ENCODE measurements at places on chromosomes 5 and 9.

GRCh38 chr5:84685121-84685894 is 300.6 kb upstream of the EDIL3 start:
- DNase-seq, result peak; percentile 39

GRCh38 chr9:79610019-79610631 is 38.4 kb downstream of the TLE4 start:
- DNase-seq, result peak; percentile 93

- DNase-seq, result peak; percentile 96
Observed at GRCh38 chr9:33320568-33321261, 30.4 kb downstream of the NFX1 start.

DNA sequence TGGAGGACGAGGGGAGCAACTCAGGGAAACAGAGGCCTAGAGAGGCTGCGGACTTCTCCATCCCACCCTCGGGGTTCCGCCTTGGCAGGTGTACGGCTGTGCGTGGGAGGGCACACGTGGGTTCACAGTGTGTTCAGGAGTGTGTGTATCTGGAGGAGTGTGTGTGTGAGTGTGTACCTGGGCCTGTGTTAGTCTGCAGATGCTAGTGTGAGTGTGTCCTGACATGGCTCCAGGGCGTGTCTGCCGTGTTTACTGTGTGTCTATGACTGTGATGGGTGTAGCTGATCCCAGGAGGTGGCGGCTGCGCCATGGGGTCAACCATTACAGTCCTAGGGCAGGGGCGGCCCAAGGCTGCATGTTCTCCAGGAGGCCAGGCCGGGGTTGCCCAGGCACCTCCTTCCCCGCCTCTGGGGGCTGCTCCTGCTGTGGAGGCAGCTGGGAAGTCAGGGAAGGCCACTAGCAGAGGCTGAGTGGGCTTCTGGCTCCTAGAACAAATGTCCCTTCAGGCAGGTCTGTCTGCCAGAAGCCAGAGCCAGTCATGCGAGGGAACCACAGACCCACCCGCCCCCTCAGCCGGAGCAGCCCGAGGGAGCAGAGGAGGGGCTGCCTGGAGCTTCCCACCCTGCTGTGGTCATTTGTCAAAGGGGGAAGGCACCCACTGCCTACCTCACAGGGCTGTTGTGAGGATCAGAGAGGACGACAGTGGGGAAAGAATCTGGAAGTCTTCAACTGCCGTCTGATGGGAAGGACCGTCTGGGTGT is 21.4 kb downstream of the CRB2 start:
- no peak for DNase-seq

GRCh38 chr9:76787677-76788076 is 23.4 kb downstream of the PCA3 start:
- no peak for DNase-seq

GRCh38 chr9:13146840-13147239 is 132.7 kb downstream of the MPDZ start:
- DNase-seq, result peak; percentile 7

DNA sequence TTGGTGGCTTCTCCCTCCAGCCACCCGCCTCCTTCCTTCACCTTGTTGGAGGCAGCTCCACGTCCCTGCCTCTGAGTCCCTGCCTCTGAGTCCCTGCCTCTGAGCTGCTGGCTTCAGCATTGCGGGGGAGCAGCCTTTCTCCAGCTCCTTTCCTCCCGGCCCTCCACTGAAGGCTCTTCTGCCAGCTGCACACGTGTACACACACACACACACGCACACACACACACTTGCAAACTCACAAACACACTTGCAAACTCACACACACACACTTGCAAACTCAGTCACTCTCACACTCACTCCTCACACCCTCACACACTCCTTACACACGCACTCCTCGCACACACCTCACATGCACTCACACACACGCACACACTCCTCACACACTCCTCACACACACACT is 45.1 kb downstream of the C9orf50 start:
- peak; percentile 61 for DNase-seq

GRCh38 chr5:87122151-87122977 is 145.3 kb upstream of the RASA1 start:
- DNase-seq, result no peak

DNA sequence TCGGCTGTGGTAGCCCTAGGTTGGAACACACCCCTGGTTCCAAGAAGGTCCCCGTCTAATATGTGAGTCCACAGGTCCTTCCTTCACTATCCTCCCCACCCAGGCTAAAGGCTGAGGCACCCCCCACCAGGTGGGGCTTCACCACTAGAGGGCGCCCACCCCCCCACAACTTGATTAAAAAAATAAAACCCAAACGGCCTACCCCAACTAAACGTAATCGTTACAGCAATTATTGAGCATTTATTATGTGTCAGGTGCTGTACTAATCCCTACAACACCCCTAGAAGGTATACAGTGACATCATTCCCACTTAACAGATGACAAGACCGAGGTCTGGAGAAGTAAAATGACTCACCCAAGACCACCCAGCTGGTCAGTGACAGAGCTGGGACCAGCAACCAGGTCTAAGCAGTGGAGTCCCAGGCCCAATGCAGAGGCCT is 65.0 kb downstream of the FGF18 start:
- no peak for DNase-seq

DNA sequence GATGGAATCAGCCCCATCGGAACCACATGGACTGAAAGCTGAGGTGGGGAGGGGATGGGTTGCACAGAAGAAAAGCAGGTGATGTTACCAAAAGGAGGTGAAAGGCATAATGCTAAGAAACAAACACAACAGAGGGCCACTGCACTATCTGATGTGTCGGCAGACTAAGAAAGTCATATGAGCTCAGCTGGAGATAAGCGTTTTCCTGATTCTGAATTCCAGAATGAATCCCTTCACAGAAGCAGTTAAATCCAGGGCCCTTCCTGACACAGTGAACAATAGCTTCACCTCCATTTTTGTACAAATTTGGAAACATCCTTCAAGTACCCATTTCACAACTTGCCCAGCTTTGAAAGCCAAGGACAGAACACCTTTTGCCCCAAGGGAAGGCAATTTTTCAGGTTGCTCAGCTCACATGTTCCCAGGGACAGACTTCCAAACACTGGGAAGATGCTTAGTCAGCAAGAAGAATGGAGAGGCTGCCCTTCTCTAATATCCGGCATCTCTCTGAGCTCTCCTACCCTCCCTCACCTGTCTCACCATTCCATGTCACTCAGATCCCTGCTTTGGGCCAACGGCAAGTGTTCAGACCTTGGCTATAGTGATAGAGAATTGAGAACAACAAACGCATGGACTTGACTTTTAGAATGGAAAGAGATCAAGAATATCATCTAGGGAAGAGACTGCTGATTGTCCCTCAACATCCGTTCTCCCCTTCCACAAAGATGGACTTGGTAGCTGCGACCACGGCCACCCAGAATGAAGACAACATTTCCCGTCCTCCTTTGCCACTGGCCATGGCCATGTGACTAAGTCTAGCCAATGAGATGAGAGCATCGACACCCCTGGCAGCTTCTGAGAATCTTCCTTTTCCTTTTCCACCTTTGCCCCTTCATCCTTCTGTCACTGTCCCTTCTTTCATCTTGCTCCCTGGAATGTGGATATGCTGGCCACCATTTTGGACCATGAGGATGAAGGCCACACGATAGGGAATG is 68.6 kb upstream of the IL17B start:
- DNase-seq, result no peak

DNA sequence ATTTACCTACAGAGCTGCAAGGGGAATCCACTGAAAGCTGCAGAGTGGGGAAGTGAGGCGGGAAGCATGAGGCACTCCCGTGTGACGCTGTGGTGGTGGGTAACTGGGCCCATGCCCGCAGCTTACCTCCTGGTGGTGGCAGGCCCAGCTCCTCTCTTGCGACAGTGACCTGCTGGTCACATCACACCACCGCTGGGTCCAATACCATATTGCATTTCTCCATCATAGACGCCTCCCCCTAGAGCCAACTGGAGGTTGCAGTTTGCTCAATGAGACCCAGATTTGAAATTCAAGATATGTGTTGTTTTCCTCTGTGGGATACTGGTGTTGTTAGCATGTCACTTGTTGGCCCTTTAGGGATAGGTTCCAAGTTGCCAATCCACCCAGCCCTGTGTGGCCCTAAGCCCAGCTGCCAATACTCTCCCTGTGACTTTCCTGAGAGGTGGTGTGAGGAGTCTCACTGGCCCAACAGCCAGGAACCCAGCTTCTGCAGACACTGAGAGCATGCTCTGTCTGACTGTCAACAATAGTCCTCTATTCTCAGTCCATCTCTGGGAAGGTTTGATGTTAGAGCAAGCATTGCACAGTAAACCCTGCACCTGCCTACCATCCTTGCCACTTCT is 428.3 kb downstream of the GADD45G start:
- DNase-seq, result no peak

GRCh38 chr5:31863991-31864411 is 225.1 kb downstream of the PDZD2 start:
- DNase-seq, result no peak

- no peak for DNase-seq
Observed at GRCh38 chr9:113863345-113863744, 12.8 kb upstream of the ZNF618 start.

DNA sequence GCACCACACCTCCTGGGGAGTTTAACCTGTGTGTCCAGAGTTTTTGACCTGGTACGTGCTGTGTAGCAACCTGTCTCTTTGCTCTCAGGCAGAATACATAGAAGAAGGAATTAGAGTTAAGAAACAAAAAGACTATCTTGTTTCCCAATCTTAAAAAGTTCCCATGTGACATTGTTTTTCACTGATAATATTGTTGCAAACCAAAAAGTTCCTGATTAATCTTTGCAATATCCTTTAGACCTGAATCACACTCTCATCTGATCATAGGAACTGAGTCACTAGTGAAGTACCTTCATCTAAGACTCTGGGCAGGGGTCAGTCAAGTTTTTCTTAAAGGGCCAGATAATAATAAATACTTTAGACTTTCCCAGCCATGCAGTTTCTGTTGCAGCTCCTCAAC is 35.1 kb downstream of the BASP1 start:
- DNase-seq, result no peak

GRCh38 chr5:55636177-55636576 is 75.9 kb downstream of the SLC38A9 start:
- peak; percentile 18 for DNase-seq

DNA sequence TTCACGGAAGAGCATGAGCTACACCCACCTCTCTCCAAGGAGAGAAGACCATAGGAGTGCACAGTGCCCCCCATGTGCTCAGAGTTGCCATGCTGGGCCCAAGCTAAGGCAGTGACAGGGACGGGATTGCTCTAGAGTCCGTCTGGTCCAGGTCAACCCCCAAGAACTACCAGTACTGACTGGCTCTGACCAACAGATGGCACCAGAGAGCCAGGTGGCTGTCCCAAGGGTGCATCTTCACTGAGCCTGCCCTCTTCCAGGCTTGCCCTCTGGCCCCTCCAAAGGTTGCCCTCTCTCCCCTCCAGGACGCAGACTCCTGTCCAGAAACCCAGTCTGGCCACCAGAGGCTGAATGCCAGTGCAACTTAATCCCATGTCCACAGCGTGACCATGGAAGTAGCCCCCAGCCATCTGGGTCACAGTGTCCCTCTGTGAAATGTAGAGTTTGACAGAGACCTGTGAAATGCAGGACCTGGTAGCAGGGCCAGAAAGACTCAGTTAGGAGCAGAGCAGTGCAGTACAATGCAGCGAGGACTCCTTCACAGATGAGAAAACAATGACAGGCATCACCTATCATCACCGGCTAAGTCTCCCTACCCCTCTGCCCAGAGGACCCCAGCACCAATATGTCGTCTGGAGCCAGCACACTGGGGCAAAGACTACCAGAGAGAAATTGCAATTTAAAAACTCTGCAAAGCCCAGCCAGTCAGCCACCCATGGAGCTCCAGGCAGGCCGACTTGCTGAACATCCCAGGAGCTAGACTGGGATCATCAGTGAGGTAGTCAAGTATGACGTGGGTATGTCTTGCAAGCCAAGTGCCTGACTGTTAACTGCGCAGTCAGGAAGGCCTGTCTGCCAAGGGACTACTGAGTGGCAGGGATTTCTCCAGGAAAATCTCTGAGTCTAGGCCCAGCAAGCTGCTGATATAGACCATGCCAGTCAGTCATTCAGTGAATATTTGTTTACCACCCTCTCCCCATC is 7.7 kb upstream of the SKP1 start:
- peak; percentile 48 for DNase-seq

DNA sequence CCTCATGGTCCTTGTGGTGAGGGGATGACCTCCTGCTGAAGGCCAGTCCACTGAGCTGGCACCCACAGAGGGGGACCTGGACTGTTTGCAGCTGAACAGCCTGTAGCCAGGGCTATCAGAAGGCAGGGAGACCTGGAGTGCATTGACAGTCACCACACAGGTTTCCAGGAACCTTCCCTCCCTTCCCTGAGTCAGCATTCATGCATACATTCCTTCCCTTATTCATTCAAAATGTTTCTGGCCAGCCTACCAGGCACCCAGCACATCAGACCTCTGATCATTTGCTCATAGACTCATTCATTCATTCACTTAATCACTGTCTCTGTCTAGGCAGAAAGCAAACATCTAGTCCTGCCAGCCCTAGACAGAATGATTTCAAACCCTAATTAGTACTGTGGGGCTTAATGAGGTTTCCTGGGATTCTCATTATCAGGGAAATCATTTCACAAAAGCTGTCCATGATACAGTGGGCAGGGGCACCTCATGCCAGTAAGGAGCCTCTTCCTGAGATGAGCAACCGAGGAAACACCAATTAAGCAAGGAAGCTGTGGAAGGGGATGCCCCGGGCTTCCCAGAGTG is 110.1 kb upstream of the PPP1R26 start:
- no peak for DNase-seq

DNA sequence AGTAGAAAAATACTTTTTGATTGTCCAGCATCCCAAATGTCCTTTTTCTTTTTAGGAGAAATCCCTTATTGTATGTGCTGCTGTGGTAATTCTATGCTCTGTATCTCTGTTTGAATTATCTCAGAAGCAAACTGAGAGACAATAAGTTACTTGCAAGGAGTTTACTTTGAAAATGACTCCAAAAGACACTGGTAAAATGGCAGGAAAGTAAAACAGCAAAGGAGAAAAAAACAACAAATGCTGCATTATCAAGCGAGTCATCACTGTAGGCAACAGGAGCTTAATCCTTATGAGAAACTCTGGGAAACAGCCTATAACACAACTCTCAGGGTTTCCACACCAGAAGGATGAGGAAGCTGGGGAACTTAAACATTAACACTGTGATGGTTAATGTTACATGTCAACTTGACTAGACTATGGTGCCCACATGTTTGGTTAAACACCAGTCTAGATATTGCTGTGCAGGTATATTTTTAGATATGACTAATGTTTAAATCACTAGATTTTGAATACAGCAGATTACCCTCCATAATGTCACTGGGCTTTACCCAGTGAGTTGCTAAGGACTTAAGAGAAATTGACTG is 92.6 kb upstream of the GAS1 start:
- DNase-seq, result peak; percentile 67
